Right lung (tissue), 10 donors: ENCODE measurements at places on chromosomes 4 and X.
A peak's percentile ranks its signal among the peaks of the same experiment; 100 is the strongest.

GRCh38 chrX:130857207-130857606, 45.8 kb downstream of the ENOX2 start:
- no peak for DNase-seq

DNA sequence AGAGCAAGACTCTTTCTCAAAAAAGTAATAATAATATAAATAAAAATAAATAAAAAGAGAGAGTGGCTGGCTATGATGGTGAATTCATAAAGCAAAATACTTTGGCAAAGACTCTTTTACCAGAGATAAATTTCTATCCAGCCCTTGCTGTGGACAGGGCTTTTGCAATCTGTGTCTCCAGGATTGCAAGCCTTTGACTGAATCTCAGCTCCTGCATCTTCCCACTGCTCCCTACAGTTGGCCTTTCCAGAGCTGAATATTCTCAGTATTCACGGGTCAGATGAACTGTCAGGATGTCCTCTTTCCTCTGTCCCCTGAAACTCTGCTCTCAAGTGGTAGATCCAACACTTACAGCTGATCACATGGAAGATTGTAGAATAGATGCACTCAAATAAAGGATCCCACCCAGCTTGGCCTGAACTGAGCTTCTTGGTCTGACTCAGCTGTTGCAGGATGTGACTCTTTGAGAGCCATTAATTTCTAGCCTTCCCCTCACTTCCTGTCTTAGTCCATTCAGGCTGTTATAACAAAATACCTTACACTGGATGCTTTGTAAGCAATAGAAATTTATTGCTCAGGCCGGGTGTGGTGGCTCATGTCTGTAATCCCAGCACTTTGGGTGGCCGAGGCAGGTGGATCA, 123.4 kb upstream of the GUCY1A1 start:
- no peak for DNase-seq

GRCh38 chrX:20653070-20653469, 386.4 kb upstream of the RPS6KA3 start:
- DNase-seq = no peak

DNA sequence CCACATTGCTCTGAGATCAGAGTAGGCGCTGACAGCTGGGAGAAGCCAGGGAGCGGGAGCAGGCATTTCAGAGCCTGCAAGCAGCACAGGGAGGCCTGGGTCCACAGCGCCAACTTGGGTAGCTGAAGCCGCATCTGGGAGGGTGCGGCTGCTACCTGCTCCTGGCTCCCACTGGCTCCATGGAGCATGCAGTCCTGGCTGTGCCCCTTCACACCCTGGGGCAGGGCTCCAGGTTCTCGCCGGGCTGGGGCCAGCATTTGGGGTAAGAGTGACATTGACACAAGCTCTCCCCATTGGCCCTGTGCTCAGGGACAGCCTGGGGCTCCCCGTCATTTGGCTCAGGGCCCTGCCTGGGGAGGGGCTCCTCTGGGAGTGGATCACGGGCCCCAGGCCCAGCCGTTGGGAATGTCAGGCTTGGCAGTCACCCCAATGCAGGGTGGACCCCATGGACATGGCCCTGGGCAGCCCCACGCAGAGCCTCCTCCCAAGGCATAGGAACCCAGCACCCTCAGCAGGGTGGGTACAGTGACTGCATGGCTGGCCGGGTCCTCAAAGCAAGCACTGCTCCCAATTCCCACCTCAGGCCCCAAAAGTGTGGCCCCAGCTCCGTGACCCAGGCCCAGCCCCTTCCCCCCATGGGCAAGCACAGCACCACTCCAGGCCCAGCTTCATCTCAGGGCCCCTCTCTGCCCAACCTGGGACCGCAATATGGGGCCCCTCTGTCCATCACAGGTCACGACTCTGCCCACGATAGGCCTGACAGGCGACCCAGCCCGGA, 82.4 kb downstream of the PRDM5 start:
- DNase-seq = no peak

DNA sequence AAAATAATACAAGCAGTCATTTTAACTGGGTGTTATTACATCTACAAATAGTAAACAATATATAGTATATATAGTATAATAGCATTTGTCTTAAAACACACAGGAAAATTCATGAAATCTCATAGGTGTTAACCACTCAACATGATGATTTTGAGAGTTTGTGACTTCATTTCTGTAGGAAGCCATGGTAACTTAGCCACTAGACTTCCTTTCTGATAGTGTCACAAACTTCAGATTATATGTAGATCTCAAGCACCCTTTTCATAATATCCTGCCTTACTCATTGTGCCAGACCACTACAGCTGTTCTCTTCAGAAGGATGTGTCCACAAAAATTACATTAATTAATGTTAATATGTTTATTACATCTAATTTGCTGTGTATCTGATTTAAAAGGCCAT, 1250.6 kb downstream of the ADGRL3 start:
- no peak for DNase-seq

DNA sequence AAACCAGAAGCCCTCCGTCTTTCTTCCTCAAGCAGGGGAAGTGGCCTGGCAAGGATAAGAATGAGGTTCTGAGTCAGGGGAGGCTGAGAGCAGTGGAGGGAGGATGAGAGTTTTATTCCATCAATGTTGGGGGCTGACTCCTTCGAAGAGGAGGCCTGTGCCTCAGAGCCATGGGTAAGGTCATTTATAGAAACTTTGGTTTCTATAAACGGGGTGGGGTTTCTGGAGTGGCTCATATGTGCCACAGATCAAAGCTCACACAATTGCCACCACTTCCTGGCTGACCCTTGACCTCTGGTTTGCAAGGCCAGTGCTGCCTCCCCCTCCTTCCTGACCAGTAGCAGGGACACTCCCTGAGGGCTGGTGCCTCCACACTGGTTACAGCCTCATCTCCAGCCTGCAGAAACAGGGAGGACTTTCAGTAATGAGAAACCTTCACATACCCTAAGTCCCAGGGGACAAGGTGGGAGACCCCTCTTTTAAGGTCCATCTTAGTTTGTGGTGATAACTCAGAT, 166.0 kb downstream of the PDGFRA start:
- DNase-seq = no peak

- DNase-seq = no peak
Measured at GRCh38 chr4:168496834-168497233, at the start of gene PALLD. Gene PALLD (plus strand): TSS chr4:168497052.

DNA sequence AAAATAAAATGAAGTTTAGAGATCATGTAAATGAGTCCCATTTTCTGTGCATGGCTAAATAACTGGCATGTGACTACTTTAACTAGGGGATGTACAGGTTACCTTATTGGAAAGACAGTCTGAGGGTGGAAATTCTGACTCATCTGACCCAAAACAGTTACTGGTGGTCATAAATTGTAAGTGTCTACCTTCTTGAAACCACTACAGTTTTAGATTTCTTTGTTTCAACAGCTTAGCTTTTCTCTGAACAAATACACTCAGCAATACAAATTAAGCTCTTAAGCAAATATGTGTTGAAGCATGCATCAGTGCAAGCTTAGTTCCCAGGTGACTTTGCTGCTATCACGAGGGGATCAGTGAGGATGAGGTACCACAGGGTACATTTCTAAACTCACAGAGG, 60.7 kb upstream of the PGM2 start:
- DNase-seq = no peak

GRCh38 chr4:108168671-108169523, at the start of gene LEF1:
Gene LEF1 (minus strand): TSS chr4:108168932. CDS start chr4:108167767, 1,165 bp downstream.
- peak; percentile 68 for DNase-seq

- no peak for DNase-seq
Measured at GRCh38 chr4:92814677-92815076, 510.9 kb downstream of the GRID2 start.

DNA sequence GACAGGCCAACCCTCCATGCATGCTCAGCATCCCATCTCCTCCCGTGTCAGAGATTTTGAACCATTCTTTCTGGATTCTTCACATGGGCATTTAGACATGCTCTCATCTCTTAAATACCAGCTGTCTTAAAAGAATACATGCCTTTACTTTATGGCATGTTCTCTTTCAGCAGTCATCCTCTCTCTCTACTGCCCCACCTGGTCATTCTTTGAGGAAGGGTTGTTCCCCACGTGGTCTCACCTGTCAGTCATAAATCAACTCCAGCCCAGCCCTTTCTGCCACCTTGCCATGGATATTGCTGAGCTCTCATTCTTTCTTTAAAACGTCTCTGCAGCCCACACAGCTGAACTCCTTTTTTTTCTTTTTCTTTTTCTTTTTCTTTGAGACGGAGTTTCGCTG, 111.3 kb downstream of the ARHGAP10 start:
- DNase-seq = no peak

DNA sequence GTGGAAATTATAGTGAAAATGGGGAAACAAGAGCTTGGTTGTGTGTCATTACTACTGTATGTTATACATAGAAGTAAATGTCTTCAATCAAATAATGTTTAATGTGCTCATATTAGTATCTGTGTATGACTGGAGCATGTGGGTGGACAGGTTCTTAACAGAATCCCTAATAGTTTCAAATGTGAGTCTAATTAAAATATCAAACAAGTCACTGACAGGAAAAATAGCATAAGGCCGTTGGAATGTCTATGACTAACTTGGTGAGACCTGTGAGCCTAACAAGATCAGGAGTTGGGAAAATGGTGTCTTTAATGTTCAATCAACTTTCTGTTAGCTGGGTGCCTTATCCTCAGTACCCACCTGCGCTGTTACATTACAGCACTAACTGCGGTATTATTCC, 6.2 kb upstream of the CXCL3 start:
- DNase-seq = no peak

DNA sequence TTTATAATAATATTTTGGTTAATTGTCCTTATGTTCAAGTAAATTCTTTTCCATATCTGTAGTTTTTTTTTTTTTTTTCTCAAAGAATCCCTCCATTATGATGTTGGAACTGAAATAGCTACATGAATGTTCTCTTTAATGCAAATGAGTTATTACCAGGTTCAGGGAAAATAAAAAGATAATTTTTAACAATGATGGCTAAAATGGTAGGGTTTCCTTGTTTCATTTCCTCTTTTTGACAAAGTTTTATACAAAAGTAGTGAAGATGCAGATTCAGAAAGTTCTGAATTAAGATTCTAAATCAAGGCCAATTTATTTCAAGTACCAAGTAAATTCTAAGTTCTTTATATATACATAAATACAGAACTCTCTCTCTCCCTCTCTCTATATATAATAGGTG, 779.0 kb upstream of the INTU start:
- no peak for DNase-seq

DNA sequence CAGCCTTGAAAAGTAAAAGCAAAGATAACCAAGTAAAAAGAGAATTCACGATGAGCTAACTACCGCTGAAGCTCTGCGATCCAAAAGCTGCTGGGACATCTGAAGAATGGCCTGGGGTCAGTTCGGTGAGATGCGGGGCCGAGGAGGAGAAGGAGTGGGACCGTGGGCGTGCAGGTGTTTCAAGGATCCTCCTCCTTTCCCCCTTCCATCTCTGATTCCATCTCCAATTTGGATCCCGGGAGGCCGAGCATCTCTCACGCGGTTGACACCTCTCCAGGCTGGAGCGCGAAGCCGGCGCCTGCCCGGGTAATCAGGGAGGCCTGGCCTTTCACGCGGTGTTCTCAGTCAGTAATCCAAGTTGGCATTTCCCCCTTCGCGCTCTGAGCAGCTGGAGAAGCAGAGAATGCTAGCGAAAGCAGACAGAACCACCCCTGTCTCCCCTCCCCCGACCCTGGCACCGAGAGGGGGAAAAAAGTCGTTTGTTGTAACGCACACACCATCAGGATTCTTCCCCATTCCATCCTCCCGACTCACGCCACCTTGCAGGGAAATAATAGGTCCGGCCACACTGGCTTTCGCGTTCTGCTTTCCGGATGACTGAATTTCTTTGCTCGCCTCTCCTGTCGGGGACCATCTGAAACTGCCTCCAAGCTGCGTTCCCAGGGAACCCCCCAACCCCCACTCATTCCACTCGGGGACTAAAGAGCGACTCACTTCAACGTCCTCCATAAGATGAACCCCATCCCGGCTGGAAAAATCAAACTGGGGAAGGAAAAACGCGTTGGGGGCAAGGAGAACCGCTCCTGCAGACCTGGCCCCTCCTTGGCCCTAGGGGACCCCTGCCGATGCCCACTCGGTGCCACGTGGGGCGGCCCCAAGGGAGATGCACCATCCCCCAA, 6.5 kb downstream of the NEUROG2 start:
- no peak for DNase-seq

- DNase-seq = no peak
Measured at GRCh38 chr4:126451237-126451873, 1136.6 kb downstream of the FAT4 start.

DNA sequence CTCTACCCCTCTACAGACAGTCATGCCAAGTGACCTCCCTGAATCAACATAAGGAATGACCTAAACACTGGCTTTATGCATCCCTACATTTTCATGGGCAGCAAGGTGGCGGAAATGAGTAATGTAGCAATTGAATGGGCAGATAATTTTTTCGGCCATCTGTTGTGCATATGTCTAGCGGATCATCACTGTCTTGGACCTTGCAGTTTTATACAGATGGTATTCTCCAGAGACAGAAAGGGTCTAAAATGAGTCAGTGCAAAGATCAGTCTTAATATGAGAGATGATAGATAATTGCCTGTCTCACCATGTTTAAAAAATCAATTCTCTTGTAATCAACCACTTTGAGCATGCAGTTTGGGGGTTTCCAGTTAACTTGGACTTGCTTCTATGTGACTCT, 177.3 kb upstream of the DKK2 start:
- DNase-seq = no peak

DNA sequence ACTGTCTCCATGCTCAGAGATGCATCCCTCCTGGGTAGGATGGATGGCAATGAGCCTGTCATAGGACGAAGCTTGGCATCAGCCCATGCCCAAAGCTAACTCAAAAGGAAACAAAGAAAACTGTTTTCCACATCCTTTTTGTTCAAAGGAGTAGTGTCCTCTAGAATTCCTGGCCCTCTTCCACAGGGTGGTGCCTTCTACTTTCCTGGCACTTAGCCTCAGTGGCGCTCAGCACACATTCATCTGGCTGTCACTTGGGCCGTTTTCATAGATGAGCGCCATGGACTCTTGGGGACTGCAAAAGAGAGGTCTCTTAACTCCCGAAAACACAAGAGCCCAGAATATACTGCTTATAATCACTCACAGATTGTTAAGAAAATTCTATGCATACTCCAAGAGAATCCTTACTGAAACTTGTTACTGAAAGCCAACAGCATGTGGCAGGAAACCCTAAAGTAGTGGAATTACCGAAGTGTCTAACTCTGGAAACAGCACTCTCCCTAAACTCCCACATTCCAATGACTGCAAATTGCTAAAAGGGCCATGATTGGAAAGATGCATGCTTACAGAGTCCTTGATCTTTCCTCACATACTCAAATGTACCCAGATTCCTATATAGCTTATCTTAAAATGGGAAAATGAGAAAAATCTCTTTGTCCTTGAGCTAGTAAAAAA, 110.0 kb downstream of the HS6ST2 start:
- DNase-seq = no peak

GRCh38 chr4:20259707-20260106, 8.0 kb downstream of the SLIT2 start:
- no peak for DNase-seq

- no peak for DNase-seq
Measured at GRCh38 chr4:139740121-139740520, 74.5 kb downstream of the MGST2 start.
